Activated naive CD4-positive, alpha-beta T cell treated with anti-CD3 and anti-CD28 coated beads, Interleukin-2, amount 50 U/mL, for 72 hours (primary cell): ENCODE measurements at places on chromosomes 7 and 10.

DNA sequence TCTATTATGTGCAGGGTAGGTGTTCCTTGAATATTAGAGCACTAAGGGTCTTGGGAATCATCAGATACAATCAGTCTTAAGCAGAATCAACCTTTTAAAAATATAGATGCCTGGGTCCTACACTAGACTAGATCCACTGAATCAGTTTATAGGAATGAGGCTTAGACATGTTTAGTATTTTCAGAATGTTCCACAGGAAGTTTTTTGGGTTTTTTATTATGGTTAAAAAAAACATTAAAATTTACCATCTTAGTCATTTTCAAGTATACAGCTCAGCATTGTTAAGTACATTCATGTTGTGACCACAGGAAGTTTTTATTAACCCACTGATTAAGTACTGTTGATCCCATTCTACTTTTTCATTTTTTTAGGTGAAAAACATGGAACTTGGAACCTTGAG is 135.7 kb downstream of the LCOR start:
- DNase-seq: no peak

DNA sequence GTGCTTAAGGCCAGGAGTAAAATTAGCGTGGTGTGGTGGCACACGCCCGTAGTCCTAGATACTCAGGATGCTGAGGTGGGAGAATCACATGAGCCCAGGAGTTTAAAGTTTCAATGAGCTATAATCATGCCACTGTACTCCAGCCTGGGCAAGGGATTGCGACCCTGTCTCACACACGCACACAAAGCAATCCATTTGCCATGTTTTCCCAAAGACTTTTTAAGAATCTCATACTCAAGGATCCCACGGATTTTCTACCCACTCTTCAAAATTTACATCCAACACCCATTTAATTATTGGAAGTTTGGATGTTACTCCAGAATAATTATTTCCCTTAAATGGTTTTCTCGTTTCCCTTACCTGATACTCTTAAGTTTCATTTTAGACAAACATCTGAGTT is 47.9 kb downstream of the IGF2BP3 start:
- no peak for DNase-seq

- DNase-seq: no peak
These were observed 28.2 kb downstream of the TDRD1 start for GRCh38 chr10:114207349-114207748.

DNA sequence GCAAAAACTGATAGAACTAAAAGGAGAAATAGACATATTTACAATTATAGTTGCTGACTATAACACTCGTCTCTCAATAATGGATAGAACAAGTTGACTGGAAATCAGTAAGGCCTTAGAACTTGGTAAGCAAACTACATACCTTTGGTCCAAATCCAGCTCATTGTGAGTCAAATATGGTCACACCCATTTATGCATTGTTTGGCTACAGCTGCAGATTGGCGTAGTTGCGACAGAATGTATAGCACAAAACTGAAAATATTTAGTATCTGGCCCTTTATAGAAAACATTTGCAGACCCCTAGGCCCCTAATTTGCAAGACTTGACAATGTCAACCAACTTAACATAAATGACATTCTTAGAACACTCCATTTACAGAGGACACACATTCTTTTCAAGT is 103.6 kb upstream of the EGR2 start:
- no peak for DNase-seq

DNA sequence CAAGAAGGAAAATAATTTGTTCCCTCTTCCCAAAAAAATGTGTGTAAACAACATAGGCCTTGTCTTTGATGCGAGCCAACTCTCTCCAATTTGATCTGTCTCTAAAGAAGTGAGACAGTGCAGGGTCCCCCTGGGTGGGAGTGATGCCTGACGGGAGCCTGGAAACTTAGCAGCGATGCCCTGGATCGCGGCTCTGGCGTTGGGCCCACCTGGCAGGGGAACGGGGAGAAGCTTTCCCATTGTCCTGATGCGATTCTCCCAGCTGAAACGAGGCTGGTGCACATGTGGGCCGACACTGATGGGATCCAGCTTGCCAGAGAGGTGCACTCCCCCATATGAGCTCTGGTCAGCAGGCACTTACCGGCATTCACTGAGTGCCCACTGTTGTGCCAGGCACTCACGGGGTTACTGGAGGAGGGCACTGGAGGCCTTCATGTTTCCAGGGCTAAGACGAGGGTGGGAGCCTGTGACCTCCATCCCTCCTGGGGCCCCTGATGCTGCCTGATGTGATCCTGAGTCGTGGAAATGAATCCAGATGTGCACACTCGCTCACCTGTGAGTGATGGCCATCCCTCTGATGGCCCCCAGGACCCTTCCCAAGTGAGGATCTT is 132.8 kb downstream of the PTPN20 start:
- no peak for DNase-seq

- no peak for DNase-seq
These were observed 281.9 kb downstream of the CAMK1D start for GRCh38 chr10:12631216-12631615.

DNA sequence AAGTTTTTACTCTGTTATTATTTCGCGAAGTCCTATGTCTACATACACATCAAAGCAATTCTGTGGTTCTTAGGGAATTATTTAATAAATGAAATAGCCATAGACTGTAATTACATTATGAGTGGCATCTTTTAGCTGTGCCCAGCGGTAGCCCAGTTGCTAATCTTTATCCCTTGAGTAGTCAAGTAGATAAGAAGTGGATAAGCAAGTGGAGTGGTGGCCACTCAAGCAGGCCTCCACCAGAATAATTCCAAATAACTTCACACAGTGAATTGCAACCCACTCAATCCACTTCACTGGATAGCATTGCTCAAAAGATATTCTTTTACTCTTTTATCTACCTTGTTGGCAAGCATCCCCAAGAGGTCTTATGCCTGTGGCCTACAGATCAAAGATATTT is 349.7 kb downstream of the AUTS2 start:
- no peak for DNase-seq

- no peak for DNase-seq
These were observed 78.4 kb downstream of the CYP26A1 start for GRCh38 chr10:93152136-93152535.

- no peak for DNase-seq
These were observed 464.5 kb downstream of the ARL4A start for GRCh38 chr7:13151978-13152377.

- no peak for DNase-seq
These were observed 18.8 kb downstream of the NUDT1 start for GRCh38 chr7:2260820-2261219.

- no peak for DNase-seq
These were observed 211.0 kb downstream of the WDR11 start for GRCh38 chr10:121062115-121062514.

- DNase-seq: no peak
These were observed 110.7 kb downstream of the ICA1 start for GRCh38 chr7:8151161-8151725.

- DNase-seq: peak; percentile 31
These were observed 81.1 kb downstream of the ZMIZ1 start for GRCh38 chr10:79149662-79150443.

DNA sequence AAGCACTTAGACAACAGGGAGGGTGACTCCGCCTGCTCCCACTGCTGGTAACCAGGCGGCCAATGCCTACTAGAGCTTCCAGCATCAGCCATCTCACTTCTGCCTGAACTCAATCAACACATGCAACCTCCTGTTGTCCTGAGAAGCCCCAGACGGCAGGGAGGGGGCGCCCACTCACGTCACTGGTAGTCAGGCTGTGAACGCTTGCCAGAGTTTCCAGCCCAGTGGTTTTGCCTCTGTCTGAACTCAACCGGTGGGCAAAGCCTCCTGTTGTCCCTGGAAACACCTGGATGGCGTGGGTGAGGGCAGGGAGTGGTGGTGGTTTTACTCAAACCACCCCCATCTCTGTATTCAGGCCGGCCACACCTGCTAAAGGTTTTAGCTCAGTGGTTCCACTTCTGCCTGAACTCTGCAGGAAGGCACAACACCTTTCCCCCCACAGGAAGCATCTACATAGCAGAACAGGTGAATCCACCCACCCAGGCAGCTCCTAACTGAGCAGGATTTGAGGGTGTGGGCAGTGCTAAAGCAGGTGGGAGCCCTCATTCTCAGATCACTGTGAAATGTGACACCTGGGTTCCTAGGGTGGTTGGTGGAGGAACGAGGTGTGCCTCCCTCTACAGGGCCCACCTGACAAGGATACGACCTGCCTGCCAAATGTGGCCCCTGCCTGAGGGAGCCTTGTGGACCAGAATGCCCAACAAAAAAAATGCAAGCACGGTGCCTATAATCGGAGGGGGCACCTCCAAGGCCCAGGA is 563.0 kb upstream of the SEMA3D start:
- no peak for DNase-seq

GRCh38 chr10:102230861-102231356 is 4.8 kb downstream of the ELOVL3 start:
- DNase-seq: peak; percentile 65

GRCh38 chr7:28217143-28217542 is 36.5 kb upstream of the JAZF1 start:
- DNase-seq: no peak

GRCh38 chr7:621572-622285 is 102.1 kb upstream of the PDGFA start:
- no peak for DNase-seq

GRCh38 chr10:124197371-124198124 is 104.2 kb upstream of the CHST15 start:
- no peak for DNase-seq

GRCh38 chr10:118908557-118909256 is 120.8 kb upstream of the NANOS1 start:
- no peak for DNase-seq

DNA sequence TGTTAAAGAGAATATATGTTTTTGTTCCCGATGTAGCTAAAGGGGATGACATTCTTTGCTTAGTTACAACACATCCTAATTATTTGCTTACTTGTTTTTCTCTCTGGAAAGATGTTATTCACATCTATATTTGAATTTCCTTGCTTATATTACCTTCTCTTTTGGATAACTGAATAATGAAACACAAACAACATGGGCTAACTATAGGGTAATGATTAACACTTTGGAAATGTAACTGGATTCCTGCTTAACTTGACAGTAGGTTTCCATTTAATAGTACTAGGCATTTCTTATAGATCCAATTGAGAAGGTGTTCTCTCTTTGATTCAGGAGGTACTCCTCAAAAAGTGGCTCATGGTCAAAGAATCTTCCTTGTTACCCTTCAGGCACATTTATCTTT is 141.1 kb downstream of the CCSER2 start:
- no peak for DNase-seq

DNA sequence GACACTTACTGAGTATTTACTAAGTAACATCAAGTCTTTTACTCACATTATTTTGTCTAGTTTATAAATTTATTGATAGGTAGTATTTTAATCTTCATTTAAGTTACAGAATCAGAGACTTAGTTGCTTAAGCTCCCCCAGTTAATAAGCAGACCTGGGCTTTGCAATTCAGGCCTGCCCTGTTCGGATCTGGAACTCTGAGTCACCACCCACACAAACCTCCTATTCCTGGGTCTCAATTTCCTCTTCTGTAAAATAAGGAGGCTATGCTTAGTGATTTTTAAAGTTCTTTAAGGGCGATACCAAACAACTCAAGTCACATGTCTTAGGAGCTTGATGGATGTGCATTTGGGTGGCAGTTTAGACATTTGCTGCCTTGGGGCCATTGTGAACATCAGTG is 3.5 kb upstream of the MGAM start:
- no peak for DNase-seq

GRCh38 chr7:36999626-37000485 is 275.6 kb upstream of the AOAH start:
- DNase-seq: no peak

DNA sequence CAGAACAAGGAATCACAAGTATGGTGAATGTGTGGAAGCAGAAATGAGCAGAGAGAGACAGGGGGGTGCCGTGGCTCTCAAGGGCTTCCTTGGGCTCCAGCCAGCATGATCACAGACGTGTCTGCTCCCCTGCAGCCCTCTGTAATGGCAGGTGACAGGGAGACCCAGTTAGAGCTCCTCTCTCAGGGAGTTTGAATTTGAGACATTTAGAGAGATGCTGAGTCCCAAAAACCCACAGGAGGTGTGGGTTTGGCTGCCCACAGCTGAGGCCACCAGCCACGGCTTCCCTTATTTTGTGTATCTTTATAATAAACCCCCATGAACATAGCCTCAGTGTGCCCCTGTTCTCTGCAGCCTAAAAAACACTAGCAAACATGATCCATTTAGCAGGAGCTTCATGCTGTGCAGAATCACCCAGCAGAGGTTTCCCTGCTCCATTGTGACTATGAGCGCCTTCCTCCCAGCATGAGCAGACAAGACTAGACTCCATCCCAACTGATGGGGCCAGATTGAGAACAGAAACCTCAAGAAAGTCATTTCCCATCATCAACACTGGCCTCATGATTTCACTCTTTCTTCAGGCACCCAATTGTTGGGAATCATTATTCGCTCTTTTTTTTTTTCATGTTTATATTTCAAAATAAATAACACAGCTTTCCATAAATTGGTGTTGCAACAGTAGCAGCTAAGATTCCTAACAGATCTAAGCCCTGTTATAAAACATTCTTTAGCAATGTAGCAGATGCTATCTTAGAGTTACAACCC is 13.4 kb downstream of the NOD1 start:
- no peak for DNase-seq

GRCh38 chr7:78134256-78134655 is 335.7 kb downstream of the PHTF2 start:
- no peak for DNase-seq

GRCh38 chr10:30897547-30897946 is 134.1 kb downstream of the ZNF438 start:
- DNase-seq: no peak

- DNase-seq: no peak
These were observed 647.1 kb upstream of the ZWINT start for GRCh38 chr10:57008189-57008588.
